ENCODE measurements at places on chromosomes 7 and 10.

DNA sequence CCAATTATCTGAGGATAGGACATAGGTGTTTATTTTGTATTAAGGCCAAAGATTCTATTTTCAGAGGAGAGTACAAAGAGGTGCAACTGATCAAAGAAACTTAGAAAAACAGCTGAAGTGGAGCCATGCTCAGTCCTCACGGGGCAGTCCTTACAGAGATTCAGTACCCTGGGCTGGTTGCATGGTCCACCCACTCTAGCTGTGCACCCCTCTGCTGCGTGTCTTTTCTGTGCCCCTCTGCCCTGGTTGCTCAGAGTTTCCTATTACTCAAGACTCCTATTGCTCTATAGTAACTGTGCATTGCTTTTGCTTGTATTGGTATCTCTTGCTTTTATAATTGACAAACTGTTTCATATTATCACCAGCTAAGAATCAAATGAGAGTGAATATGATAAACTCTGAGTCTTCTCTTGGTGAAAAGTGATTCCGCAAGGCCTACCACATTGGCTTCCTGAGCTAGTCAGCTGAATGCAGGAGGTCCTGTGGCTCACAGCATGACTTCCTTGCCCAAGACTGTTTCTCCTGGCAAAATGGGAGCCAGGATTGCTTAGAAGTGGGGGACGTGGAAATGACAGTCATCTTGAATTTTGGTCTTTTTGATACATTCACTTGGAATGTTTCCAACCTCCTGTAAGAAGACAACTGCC lies 137.0 kb downstream of the GLCCI1 start:
- DNase-seq = no peak

DNA sequence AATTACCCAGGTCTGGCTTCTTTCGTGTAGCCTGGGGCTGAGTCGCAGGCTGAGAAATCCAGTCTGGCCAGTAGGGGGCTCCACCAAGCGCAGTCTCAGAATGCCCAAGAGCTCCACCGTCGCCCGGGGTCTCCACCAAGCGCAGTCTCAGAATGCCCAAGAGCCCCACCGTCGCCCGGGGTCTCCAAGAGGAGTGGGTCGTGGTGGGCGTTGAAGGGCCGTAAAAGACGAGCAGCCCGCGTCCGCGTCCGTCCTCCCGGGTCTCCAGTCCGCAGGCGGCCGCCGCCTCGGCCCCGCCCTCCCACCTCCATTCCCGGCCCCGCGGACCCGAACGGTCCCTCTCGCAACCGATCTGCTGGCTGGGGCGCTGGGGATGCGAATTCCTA lies 892 bp upstream of the ZYX start:
- DNase-seq = peak; percentile 90

DNA sequence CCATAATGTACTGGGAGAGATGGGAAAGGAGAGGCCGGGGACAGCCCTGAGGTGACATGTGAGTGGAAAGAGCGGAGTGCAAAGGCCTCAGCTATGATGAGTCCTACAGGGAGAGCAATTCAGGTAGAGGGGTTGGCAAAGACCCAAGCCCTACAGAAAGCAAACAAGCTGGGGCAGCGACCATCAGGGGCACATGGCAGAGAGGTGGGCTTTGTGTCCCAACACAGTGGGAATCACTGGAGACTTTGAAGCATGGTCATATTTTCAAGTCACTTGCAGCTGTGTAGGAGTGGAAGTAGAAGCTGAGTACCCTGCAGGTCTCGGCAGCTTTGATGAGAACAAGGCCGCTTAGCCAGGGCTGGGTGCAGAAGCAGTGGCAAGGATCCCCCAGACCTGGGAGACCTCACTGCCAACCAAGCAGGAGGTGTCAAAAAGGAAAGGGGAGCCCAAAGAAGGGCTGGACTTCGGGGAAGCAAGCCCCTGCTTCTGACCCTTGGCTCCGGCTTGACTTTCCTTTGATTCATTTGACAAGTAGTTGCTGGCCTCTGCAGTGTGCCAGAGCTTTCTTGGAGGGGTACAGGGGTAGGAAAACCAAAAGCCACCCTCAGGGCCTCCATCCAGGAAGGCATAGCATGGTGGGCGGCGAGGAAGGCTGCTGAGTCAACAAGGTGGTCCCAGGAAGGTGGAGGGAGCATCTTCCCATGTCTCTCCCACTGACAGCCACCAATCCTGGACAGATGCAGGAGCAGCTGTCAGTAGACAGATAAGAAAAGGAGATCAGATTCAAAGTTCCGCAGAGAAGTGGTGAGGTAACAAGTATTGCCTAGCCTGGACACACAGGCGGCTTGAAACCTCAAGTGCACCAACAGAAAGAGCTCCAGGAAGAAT lies 1.9 kb upstream of the PGAM2 start:
- no peak for DNase-seq

DNA sequence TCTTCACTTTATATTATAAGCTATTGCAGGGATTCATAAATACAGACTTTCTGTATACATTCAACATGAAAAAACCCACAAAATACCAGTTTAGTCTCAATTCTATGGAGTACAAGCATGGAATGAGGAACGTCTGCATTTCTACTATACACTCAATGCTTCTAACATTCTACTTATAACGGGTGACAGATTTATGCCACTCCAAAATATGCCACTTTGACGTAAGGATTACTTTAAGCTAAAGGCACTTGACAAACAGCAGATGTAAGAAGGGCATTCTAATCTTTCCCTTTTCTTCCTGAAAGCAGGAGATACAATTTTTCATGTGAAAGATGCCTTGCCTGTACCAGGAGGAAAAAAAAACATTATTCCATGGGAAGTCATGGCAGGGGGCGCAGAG lies 205.5 kb upstream of the LRRN3 start:
- DNase-seq = no peak

DNA sequence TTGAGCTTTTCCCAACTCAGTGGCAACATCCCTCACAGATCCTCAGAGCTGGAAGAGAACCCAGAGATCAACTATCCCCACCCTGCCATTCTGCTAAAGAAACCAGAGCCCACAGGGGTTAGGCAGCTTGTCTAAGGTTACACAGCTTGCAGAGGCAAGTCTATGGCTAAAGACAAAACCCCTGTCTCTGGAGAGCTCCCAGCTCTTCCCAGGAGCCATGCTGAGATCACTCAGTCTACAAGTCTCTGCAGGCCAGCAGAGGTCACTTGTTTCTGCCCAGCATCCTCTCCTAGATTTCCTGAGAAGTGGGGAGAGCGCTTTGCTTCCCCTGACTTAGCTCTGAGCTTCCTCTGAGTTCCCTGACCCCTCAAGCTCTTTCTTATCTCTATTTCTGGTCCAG lies 28.5 kb upstream of the LOXL4 start:
- no peak for DNase-seq

DNA sequence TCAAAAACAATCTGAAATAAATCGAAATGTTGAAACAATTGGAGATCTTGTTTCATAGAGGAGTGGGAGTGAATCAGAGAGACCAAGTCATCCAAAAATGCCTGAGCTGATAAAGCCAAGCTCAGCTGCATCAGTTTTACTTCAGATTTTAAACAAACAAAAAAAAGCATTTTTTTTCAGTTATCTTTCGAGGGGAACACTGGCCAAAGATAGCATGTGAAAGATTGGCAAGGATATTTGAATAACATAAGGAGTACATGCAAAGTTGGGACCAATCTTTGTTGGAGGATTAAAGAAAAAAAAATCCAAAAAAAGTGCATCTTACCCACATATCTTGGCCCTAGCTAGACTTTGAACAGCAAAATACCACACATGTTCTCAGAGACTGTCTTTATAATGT lies 47.2 kb downstream of the RHOBTB1 start:
- no peak for DNase-seq

GRCh38 chr10:58347967-58348366 lies 13.2 kb downstream of the UBE2D1 start:
- no peak for DNase-seq
